Activated naive CD8-positive, alpha-beta T cell treated with anti-CD3 and anti-CD28 coated beads, Interleukin-2, amount 50 U/mL, for 24 hours (primary cell): ENCODE measurements at places on chromosomes 1 and 21.
A peak's percentile ranks its signal among the peaks of the same experiment; 100 is the strongest.

- no peak for DNase-seq
Measured at GRCh38 chr1:86965012-86965826, 50.8 kb downstream of the HS2ST1 start.

- no peak for DNase-seq
Measured at GRCh38 chr1:150444232-150444631, 43.0 kb upstream of the TARS2 start.

DNA sequence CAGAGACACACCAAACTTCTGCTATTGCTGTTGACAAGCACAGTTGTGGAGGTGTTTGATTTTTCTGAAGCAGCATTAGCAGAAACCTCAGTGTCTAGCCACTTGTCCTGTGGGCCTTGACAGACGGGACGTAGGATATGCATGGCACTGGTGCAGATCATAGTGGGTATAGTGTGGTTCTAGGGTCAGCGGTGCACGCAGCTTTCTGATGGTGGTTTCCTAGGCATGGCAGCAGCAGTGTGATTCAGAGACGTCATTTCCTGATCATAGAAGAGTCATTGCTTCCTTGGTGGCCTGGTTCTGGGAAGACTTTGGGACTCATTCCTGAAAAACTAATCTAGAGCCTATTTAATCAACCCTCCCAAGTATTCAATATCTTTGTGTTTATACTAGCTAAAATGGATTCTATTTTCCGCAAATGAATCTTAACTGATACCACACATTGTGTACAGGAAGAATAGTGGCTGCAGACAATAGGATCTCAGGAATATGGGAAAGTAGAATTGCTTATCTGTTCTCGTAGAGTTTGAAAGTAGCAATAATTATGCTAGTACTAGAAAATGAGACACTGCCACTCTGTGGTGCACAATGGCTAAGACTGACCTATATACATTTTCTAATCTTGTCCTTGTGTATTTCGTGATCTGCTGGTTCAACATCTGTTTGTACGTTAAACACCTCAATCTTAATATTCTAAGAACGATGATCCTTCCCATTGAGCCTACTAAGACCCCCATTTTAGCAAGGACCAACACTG, 2.8 kb upstream of the USP1 start:
- DNase-seq = no peak

DNA sequence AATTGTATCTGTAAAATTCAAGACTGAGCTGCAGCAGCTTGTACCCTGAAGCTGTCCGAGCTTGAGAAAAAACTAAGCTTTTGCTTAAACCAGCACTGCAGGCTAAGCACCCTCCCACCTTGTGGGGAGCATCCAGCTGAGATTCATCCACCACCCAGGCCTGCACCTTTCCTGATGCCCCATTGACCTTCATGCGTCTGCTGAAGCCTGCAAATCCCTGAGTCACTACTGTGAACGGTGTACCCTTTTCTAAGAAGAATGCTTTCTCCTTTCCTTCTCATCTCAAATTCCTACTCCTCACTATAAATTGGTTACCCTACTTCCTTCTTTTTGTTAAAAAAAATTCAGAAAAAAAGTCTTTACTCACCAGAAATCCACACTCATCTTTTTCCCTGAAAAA, 90.9 kb upstream of the RGS18 start:
- DNase-seq = no peak

- DNase-seq = peak; percentile 91
Measured at GRCh38 chr1:228487336-228488124, at the start of gene RNF187. Gene RNF187, plus strand, starts transcription at chr1:228487382.
